ENCODE measurements at places on chromosomes 3 and 15.

GRCh38 chr3:121552379-121552778 lies 6.6 kb upstream of the POLQ start:
- no peak for DNase-seq

- DNase-seq, result no peak
Measured at GRCh38 chr3:16668776-16669545, 63.7 kb upstream of the DAZL start.

GRCh38 chr3:100482176-100482575 lies 10.2 kb upstream of the TMEM45A start:
- no peak for DNase-seq

GRCh38 chr3:61638741-61639140 lies 77.4 kb downstream of the PTPRG start:
- no peak for DNase-seq

DNA sequence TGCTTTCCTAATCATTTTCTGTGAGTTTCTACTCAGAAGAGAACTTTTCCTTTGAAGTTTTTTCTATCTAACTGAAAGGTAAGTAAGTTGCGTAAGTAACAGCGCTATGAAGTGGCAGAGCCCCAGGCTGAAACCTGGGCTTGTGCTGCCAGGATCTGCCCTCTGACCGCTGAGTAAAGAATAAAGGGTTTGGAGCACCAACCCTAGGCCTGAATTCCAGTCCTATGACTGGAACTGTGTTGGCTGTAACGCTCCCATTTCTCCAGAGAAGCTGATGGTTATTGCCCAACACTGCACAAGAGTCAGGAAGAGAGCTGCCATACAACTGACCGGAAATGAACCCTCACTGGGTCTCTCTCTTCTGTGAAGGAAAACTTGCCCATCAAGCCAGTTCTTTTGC lies 87.0 kb downstream of the FOXB1 start:
- DNase-seq, result no peak

- DNase-seq, result no peak
Measured at GRCh38 chr3:18886331-18886730, 262.0 kb upstream of the KCNH8 start.

GRCh38 chr15:34271493-34271892 lies 46.7 kb downstream of the EMC4 start:
- DNase-seq, result no peak

GRCh38 chr3:69189487-69189886 lies 67.1 kb upstream of the LMOD3 start:
- DNase-seq, result no peak

DNA sequence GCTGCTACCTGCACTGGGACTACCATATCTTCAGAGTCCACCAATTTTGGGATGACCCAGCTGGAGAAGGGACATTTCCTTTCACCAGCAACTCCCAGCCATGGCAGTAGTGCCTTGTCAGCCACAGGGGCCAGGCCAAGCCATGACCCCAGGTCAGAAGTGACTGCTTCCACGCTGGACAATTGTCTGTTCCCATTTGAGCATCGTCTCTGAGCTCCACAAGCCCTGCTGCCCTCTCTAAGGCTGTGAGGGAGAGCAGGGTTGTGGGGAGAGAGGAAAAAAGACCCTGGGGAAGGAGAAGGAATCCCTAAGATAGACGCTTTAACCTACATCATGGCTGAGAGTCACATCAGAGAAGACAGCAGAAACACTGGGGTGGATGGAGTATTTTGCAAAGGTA lies 7.4 kb upstream of the RARRES1 start:
- DNase-seq, result no peak

- no peak for DNase-seq
Measured at GRCh38 chr15:85129881-85130280, 148.2 kb downstream of the PDE8A start.

- DNase-seq, result no peak
Measured at GRCh38 chr15:96273317-96274086, 57.0 kb upstream of the NR2F2 start.

- DNase-seq, result no peak
Measured at GRCh38 chr3:139836698-139837464, 98.1 kb upstream of the CLSTN2 start.

- no peak for DNase-seq
Measured at GRCh38 chr3:138493804-138494606, 59.6 kb downstream of the ESYT3 start.

DNA sequence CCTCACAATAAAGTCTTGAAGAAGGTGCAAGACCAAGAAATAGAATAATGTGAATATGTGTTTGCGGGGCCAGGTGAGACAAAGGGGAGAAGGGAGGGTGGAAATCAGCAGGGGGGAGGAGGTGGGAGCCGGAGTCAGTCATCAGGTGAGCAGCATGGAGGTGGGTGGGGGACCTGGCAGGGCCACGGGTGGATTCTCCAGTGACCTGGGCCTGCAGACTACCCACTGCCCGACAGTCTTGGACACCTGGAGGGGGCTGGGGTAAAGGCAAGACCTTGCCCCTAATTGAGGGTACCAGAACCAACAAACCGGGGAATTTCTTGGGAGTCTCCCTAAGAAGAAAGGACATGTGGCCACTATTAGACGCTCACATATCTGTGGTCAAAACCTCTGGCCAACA lies 95.8 kb downstream of the CHSY1 start:
- no peak for DNase-seq

- no peak for DNase-seq
Measured at GRCh38 chr3:188948997-188949389, 222.8 kb upstream of the TPRG1 start.

DNA sequence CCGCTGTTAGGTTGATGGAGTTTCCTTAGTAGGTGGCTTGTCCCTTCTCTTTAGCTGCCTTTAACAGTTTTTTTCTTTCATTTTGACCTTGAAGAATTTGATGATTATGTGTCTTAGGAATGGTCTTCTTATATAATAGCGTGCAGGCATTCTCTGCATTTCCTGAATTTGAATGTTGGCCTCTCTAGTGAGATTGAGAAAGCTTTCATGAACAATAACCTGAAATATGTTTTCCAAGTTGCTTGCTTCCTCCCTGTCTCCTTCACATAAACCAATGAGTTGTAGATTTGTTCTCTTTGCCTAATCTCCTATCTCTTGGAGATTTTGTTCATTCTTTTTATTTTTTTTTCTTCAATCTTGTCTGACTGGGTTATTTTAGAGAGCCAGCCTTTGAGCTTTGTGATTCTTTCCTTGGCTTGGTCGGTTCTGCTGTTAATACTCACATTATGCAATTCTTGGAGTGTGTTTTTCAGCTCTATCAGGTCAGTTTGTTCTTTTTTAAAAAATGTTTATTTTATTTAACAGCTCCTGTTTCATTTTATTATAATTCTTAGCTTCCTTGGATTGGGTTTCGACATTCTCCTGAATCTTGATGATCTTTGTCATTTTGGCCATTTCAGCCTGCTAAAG lies 627.9 kb downstream of the SI start:
- DNase-seq, result no peak

- no peak for DNase-seq
Measured at GRCh38 chr15:90884719-90885431, 571 bp downstream of the FES start.

DNA sequence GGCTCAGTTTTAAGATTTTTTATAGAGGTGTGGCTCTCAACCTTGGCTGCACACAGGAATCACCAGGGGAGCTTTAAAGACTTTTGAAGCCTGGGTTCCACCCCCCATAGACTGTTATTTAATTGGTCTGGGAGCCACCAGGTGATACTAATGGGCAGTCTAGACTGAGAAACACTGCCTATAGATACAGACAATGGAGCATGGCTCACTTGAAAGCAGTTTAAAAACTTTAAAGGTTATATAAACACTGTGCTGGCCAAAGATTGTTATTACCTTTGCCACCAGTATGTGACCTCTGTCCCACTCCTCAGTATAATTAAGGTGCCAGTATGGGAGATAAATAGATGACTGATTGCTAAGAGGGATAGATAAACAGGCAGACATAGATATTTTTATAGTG lies 3.8 kb downstream of the GOLIM4 start:
- no peak for DNase-seq

DNA sequence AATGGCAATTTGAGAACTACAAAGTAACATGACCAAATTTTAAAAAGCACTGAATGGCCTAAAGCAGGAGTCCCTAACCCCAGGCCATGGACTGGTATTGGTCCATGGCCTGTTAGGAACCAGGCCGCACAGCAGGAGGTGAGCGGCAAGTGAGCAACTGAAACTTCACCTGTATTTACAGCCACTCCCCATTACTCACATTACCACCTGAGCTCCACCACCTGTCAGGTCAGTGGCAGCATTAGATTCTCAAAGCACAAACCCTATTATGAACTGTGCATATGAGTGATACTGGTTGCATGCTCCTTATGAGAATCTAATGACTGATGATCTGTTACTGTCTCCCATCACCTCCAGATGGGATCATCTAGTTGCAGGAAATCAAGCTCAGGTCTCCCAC lies 48.8 kb downstream of the SENP7 start:
- DNase-seq, result no peak

DNA sequence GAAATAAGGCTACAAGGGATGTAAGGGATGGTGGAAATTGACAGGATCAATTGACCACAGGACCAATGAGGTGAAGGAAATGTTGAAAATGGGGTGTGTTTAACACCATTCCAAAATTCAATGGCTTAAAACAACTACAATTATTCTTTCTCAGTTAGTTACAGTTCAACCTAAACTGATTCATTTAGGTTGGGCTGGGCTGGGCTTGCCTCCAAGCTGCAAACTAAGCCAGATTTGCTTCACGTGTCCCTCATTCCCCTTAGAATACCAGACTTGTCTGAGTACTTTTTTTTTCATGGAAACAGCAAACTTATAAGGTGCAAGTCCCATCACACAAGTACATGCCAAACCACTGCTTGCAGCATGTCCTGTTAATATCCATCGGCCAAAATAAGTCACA lies 280.1 kb downstream of the NEK10 start:
- no peak for DNase-seq

DNA sequence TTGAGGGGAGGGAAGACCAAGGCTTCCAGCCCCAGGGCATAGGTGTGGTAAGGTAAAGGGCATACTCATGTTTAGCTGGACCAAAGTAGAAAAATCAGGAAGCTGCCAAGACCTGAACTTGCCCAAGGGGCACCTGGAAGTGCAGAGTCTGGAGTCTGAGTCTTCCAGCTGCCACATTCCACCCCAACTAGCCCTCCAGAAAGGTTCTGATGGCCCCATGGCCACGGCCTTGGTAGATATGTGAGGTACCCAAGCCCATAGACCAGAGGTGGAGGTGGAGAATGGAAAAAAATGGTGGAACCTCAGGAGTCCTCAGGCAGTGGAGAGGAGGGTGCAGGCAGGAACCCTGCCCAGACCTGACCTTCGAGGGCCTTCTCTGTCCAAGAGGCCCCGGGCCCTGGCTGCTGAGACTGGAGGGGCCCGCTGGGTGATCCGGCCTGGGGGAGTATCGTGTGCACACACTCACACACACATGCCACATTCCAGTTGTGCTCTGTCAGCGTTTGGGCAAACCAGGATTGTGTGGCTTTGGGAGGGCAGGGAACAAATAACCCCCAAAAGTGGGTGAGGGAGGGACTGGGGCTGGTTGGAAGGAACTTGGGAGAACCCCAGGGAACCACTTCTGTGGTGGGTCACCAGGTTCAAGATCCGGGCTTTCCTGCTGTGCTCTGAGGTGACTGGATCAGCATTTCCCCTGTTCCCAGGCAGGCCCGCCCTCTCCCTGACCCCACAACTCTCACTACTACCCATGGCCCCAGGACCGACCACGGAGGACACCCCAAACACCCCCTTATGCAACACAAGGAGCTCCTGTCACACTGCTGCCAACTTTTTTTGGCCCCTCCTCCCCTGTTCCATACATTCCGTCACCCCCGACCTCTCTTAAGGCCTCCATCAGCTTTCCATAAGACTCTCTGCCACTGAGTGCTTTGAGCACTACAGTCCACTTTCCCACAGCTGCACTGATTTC lies 11.6 kb downstream of the MYL3 start:
- no peak for DNase-seq

DNA sequence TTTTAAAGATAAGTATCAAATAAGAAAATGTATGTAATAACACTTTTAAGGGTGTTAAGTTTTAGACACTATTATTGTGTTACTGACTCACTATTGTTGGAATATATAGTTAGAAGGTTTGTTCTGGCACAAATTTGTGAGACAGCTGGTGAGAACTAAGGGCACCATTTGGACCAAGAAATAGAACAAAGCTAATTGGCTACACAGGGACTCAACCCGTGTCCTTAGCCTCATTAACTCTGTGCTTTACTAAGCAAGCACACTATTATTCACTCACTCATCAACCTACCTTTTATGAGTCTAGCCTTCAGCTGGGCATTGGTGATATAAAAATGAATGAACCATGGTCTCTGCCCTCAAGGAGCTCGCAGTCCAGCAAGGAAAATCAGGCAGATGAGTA lies 4.1 kb upstream of the UNC13C start:
- DNase-seq, result no peak

DNA sequence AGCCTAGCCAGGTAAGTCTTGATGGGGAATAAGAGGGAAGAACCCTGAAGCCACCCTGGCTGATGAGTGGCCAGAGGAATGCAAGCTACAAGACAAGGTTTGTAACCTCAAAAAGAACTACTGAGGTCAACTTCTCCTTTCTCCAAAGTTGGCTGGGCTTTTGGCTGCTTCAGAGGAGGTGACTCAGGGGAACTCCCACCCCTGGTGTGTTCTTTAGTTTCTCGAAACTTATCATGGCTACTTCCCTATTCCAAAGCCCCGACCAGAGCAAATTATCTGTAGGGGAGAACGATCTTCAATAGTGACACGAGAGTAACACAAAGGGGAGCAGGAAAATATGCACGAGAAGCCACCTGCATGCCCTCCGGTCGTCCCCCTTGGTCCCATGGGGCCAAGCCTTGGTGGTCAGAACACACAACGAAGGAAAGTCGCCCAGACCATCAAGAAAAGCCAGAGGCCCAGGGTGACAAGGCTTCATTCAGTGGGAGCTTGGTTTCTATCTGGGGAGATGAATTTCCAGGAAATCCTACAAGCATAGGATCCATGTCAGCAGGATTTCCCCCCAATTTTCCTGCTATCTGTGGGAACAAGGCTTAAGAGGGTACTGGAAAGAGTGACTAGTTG lies 6.5 kb upstream of the BCL2A1 start:
- DNase-seq, result no peak

Data from GM12891 (cell line).